ENCODE measurements at places on chromosomes 11 and 22. TPM values are rescaled to one million over a fixed set of nuclear protein-coding genes. Genes with fewer than 3 reads are reported as not detected.

DNA sequence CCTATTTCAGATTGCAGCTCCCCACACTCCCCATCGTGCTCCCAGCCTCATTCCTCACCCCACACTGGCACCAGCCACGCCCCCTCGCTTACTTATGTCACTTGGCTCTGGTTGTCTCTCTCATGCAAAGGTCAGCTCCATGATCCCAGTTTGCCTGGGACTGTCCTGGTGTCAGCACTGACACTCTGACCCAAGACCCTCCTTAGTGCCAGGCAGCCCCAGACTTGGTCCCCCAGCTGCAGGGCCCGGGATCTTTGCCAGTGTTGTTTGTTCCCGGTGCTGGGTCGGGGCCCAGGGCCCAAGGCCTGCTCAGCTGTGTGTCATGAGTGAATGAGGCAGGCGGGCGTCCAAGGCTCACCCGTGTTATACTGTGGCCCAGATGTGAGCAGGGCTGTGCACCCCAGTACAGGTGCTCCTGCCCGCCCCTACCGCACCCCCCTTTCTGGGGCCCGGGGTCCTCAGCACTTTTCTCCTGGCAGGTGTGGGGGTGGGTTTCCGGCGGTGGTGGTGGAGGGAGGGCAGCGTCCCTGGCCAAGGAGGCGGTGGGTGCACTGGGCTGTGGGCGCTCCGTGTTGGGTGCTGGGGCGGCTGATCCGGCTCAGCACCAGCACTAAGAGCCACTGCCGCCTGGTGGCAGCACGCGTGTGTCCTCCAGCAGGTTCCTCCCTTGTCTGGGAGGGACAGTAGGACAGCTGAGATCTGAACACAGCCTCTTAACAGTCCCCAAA, 19.5 kb downstream of the IL17REL start:
- DNase-seq: peak; percentile 78
- no peaks in the 10 kb centered on the region for H3K36me3 ChIP-seq
- peaks cover 6% of the 10 kb centered on the region for H3K4me1 ChIP-seq
- H3K4me3 ChIP-seq: no peak overlapping the region
- H3K27me3 ChIP-seq: no peaks in the 10 kb centered on the region

DNA sequence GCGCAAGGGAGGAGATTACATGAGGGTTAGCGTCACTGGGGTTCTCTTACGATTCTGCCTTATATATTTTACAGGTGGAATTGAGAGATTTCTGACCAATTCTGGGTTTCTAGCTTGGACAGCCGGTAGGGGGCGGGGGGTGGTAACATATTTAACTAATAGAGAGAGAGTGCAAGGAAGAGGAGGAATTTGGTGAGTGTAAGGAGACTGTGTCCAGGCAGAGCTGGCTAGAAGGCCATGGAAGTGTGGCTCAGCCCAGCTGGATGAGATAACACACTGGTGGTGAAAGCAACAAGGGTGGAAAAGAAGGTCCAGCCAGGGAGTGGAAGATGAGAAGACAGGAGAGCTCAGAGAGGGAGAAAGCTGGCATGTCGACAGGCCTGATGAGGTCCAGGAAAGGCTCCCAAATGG, 56.5 kb downstream of the ST3GAL4 start:
- H3K4me1 ChIP-seq: peaks cover 15% of the 10 kb centered on the region
- no peaks in the 10 kb centered on the region for H3K27me3 ChIP-seq
- H3K36me3 ChIP-seq: peaks cover 17% of the 10 kb centered on the region
- H3K27ac ChIP-seq: no peak overlapping the region
- DNase-seq: no peak

DNA sequence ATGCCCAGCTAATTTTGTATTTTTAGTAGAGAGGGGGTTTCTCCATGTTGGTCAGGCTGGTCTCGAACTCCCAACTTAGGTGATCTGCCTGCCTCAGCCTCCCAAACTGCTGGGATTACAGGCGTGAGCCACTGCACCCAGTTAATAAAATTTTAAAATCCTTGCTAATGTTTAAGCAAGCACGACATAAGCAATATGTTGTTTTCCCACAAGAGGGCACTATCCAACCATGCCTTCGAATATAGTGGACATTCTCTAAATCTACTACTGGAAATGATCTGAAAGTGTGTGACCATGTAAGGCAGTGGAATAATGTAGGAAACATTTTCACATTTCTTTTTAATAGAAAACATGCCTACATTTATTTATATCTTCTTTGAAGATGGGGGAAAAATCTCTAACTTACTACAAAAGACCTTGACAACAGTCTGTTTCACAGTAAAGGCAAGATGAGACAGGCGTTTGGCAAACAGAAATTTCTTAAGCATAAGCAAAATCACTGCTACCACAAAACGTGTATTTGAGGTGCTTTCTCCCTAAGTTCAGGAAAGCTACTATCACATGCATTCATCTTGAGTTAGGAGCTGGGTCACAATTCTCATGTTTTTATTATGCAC, 38.2 kb downstream of the PITPNB start:
- no peak overlapping the region for H3K4me3 ChIP-seq
- peak; percentile 46 for DNase-seq
- H3K27me3 ChIP-seq: no peaks in the 10 kb centered on the region
- peaks cover 6% of the 10 kb centered on the region for H3K4me1 ChIP-seq
- peaks cover 35% of the 10 kb centered on the region for H3K36me3 ChIP-seq

GRCh38 chr11:114059984-114060391, 477 bp downstream of the ZBTB16 start:
- H3K27me3 ChIP-seq: peaks cover 72% of the 10 kb centered on the region
- H3K27ac ChIP-seq: no peak overlapping the region
- no peak for DNase-seq
- H3K36me3 ChIP-seq: peaks cover 4% of the 10 kb centered on the region
- H3K4me1 ChIP-seq: no peaks in the 10 kb centered on the region
- H3K4me3 ChIP-seq: peak overlapping the region; percentile 62

GRCh38 chr11:81920205-81920604, 813.5 kb downstream of the FAM181B start:
- no peaks in the 10 kb centered on the region for H3K36me3 ChIP-seq
- no peak overlapping the region for H3K27ac ChIP-seq
- H3K4me1 ChIP-seq: no peaks in the 10 kb centered on the region
- no peak overlapping the region for H3K4me3 ChIP-seq

CRYBB2 gene
- not detected for total RNA-seq

TREH gene
- total RNA-seq: 0.21 TPM

TRIM49 gene
- not detected for total RNA-seq

GAL gene
- 1.2 TPM for total RNA-seq

YPEL4 gene
- 0.28 TPM for total RNA-seq

IGSF9B gene
- total RNA-seq: 10.2 TPM

OLFML1 gene
- not detected for total RNA-seq

DBX1 gene
- total RNA-seq: not detected
